HFF-Myc (cell line): ENCODE measurements at places on chromosomes 7 and 10.

- no peak for DNase-seq
Measured at GRCh38 chr10:11161096-11161495, 143.4 kb downstream of the CELF2 start.

- no peak for DNase-seq
Measured at GRCh38 chr10:77493239-77493806, 144.3 kb downstream of the KCNMA1 start.

DNA sequence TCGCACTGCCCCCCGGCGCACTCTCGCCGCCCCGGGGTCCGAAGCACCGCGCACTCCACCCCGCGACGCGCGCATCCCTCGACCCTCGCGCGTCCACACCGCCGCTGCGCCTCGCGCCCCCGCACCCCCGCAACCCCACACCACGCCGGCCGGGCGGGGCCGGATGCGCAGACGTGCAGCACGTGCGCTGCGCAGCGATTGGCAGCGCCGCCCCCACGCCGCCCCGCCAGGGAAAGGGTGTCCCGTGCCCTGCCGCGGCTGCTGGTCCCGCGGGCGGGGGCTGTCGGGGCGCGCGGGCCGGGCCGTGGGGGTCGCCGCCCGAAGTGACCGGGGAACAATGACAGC is 53.7 kb upstream of the KDM7A start:
- DNase-seq = no peak

- no peak for DNase-seq
Measured at GRCh38 chr10:101011517-101012423, 12.2 kb downstream of the LZTS2 start.

GRCh38 chr10:47383261-47384147 is 589 bp downstream of the ZNF488 start:
- no peak for DNase-seq

- DNase-seq = no peak
Measured at GRCh38 chr7:32018845-32019578, 51.2 kb downstream of the PDE1C start.

- DNase-seq = peak; percentile 4
Measured at GRCh38 chr10:47438857-47439474, 44.9 kb downstream of the ANXA8 start.

GRCh38 chr10:126479280-126479895 is 91.1 kb upstream of the ADAM12 start:
- DNase-seq = no peak

DNA sequence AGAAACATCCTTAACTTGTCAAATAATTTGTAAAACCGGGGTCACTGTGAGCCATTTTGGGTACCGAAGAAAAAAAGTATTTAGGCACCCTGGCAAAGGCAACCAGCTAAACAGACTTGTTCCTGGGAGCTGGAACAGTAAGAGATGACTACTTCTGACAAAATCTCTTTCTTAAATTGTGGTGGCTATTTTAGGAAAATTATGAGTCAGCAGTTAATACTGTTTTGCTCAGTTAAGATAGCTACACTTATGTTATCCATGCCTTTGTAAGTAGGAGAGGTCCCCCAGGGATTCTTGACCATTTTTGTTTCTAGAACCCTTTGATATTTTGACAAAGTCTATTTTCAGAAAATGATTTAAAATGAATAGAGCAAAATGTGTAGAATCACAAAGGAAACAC is 68.7 kb downstream of the TAX1BP1 start:
- DNase-seq = no peak

- no peak for DNase-seq
Measured at GRCh38 chr7:108322925-108323832, 133.1 kb downstream of the NRCAM start.

DNA sequence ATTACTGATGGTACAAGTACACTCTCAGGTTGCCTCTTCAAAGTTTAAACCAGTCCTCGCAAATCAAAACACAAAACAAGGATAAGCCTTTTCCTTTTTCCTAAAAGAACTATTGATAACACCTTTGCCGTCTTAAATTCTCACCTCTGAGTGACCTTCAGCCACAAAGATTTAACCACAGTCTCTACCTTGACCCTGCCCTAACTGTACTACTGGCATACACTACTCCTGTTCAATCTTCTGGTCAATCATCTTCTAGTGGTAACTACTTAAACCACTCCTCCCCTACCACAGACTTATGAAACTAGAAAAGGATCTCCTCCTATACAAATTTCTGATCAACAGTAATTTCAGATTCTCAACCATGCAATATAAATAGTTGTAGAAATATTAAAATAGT is 15.1 kb downstream of the UPF2 start:
- no peak for DNase-seq

GRCh38 chr10:113767222-113767621 is 15.7 kb downstream of the PLEKHS1 start:
- no peak for DNase-seq

DNA sequence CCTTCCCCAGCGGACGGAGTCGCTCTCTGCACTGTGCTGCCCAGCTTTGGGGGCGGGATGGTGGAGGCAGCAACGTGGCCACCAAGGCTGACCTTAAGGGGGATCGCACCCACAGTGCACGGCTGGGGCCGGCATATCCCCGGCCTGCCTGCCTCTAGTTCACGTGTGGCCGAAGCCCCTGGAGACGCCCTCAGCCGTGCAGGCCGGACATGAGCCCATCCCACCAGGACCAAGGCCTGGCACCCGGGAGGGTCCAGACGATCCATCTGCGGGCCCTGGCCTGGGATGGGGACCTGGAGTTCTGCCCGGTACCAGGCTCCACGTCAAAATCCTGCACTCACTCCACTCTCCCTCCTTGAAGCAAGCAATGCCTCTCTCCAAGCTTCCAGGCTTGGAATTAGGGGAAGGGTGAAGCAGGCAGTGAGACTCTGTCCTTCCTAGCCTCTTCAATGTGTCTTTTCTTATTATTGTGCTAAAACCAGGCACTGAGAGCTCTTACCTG is 520.8 kb downstream of the REEP3 start:
- no peak for DNase-seq
